ENCODE measurements at places on chromosomes 4 and X.

DNA sequence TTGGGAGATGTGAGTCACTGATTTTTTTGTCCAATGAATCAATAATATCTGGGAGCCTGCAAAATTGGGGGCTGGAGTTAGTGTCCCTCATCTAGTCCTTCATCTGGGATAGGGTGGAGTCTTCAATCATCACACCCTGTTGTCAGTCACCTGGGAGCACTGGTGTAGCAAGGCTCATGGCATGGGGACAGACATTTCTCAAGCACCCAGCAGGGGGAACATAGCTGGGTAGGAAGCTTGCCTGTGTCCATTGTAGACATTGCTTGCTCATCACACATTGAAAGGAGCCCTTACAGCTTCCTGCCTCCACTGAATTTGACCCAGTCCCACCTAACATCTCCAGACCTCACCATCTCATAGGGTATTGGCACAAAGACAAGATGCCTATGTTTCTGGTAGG, 61.2 kb downstream of the SEL1L3 start:
- DNase-seq: no peak

DNA sequence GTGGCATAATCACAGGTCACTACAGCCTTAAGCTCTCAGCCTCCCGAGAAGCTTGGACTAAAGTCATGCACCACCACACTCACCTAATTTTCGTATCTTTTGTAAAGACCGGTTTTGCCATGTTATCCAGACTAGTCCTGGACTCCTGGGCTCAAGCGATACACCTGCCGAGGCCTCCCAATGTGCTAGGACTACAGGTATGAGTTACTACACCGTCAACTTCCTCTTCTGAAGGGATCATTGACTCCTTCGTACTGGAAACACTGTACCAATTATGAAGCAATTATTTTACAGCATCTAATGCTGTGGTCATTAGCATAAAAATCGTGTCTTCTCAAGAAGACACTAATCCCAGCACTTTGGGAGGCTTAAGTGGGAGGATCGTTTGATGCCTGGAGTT, 35.2 kb downstream of the PDS5A start:
- DNase-seq: no peak

- no peak for DNase-seq
Observed at GRCh38 chrX:44978976-44979375, 106.0 kb downstream of the KDM6A start.

GRCh38 chr4:48706736-48707135, 73.3 kb downstream of the FRYL start:
- no peak for DNase-seq

GRCh38 chr4:141246683-141247429, 26.2 kb downstream of the ZNF330 start:
- DNase-seq: no peak

DNA sequence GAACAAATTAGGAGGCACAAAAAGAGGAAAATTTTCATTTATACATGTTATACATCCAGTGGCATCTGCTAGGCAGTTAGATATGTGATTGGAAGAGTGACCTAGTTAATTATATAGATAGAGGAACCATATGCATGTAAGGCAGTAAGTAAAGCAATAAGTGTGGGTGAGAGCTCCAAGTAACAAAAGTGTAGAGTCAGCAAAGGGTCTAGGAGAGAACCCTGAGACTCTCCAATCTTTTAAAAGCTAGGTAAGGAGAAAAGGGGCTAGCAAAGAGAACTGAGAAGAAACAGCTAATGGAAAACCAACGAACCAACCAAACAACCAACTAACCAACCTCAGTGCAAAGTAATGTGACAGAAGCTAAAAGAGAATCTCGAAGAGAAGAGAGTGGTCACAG, 3.8 kb upstream of the CFAP299 start:
- DNase-seq: no peak

All from activated T-helper 1 cell treated with anti-CD3 and anti-CD28 coated beads, Interleukin-12 subunit alpha, Interleukin-12 subunit beta, Interleukin-2, Interleukin-4 antibody, amounts not matched to agents 30 ng/mL and 10 ng/mL and 1 ng/mL, durations not matched to agents 14 hours and 24 hours and 36 hours (primary cell).